ENCODE measurements at places on chromosomes 13 and 19. TPM values are rescaled to one million over a fixed set of nuclear protein-coding genes. Genes with fewer than 3 reads are reported as not detected.

The ADGRE2 gene
- 0.40 TPM for total RNA-seq

The CGB3 gene
- not detected for total RNA-seq

The PTPRH gene
- not detected for total RNA-seq

The SIRT6 gene
- 20.1 TPM for total RNA-seq

The MCEMP1 gene
- total RNA-seq: not detected

The TPRX2 gene
- total RNA-seq: not detected

The DYRK1B gene
- total RNA-seq: 6.6 TPM

The F2RL3 gene
- not detected for total RNA-seq

The KISS1R gene
- total RNA-seq: 5.3 TPM

The POU2F2 gene
- 31.9 TPM for total RNA-seq

DNA sequence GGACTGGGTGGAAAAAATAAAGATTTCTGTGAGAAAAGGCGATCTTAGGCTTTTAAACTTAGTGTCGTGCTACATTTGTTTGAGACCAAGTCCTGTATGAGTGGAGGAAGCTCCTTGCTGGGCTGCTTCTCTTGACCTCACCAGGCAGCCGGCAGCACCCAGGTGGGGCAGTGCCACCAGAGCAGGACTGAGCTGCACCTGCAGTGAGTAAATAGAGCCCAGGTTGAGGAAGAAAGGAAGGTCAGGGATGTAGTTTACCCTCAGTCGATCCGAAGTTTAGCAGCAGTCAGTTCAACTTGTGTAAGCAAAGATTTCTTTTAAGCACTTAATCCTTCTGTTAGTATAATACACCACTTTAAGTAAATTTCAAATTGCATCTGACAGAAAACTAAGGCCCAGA is 13.6 kb downstream of the HNRNPM start:
- no peak for DNase-seq

DNA sequence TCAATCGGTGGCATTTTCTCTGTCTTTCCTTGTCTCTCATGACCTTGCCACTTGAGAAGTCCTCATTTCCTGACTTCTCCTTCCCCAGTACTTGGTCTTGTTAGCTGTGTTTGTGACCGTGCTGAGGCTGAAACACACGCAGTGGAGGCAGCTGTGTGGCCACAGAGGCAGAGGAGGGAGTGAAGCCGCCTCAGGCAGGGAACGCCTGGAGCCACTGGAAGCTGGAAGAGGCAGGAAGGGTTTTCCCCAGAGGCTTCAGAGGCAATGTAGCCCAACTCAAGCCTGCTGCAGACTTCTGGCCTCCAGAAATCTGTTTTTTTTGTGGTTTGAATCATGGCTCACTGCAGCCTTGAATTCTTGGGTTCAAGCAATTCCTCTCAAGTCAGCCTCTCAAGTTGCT is 29.2 kb upstream of the ARGLU1 start:
- no peak for DNase-seq

- peak; percentile 85 for DNase-seq
These were observed 27.6 kb downstream of the ZNF607 start for GRCh38 chr19:37691881-37692504.

DNA sequence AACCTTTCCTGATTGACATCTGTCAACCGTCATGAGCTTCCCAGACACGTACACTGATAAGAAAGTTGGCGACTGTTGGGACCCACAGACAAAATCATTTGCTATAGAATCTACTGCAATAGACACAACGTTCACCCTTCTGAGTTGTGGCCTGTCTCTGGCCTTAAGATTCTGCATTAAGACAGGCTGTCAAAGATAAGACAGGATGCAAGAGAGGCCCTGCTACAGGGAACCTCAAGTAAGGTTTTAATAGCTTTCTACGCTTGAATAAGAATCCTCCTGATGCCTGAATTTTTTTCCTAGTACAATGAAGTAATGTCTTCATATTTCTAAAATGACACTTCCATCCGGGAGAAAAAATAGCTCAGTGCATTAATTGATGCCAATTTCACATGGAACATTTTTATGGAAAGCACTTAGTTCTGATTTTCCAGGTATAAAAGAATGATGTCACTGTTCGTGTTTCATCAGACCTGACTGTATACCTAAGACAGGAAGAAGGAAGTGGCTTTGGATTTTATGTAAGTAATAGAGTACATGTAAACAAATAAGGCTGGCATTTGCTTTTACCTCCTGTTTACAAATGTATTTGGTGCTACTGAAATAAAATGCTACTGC is 275.2 kb upstream of the GPC6 start:
- no peak for DNase-seq

GRCh38 chr13:50124536-50125303 is 109.5 kb downstream of the KCNRG start:
- DNase-seq: peak; percentile 95

- no peak for DNase-seq
These were observed 453 bp downstream of the ZNF256 start for GRCh38 chr19:57947088-57947418.

GRCh38 chr19:16206046-16206605 is 8.4 kb downstream of the AP1M1 start:
- DNase-seq: no peak

GRCh38 chr13:82758044-82758443 is 1124.2 kb downstream of the SLITRK1 start:
- DNase-seq: no peak

DNA sequence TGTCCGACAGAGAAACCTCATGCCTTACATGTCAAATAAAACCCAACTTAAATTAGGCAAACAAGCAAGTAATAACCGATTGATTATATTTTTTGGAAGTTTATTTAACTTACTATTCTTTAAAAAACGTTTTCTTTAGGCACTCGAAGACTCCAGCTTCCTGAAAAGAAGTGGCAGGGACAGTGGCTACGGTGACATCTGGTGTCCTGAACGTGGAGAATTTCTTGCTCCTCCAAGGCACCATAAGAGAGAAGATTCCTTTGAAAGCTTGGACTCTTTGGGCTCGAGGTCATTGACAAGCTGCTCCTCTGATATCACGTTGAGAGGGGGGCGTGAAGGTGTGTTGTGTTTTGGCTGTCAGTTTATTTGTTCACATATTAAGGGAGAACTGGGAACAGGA is 164.4 kb downstream of the LMO7 start:
- no peak for DNase-seq

- peak; percentile 28 for DNase-seq
These were observed 26.9 kb downstream of the POU2F2 start for GRCh38 chr19:42105368-42105767.

GRCh38 chr13:110789871-110790270 is 76.4 kb downstream of the ING1 start:
- no peak for DNase-seq

- DNase-seq: no peak
These were observed 439.8 kb downstream of the TDRD3 start for GRCh38 chr13:60836821-60837220.

DNA sequence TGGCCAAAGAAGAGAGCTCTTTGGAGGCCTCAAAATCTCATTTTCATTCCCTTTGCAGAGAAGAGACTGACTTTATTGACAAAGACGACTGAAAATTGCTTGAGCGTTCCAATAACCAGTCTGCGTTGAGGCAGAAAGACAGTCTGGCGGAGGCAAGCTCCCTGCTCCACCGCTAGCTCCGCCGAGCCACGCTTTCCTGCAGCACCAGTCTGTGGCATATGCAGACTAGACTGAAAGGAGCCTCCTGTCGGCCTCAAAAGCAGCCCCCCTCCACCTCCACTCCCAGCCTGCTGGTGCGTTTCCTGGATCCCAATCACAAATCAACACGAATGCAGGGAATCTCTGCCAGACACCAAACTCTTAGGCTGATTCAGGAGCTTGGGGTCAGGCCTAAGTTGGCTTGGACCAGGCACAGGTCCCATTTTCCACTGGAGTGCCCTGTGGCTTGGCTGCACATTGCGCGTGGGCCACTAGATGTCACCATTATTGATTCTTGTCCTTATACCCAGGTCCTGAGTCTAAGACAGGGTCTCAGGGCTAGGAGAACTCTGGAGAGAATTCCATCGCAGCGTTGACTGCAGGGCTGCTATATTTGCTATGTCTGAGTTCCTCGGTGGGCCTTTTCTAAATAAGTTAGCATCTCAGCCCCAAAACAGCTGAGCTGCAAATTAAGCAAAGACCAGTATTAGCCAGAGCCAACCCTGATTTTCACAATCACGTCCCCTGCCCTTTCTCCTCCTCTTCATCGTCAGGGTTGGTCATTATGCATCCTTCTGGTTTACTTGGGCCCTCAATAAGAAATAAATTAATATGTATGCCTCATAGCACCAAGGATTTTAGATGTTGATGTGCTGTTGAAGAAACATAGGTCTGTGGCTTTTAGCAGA is 5.2 kb upstream of the ZNF507 start:
- DNase-seq: peak; percentile 65

GRCh38 chr19:2702170-2703076 is at the start of gene GNG7:
Gene GNG7, minus strand, starts transcription at chr19:2702694. Its CDS starts 182,006 bp downstream, at chr19:2520688.
- DNase-seq: peak; percentile 96

DNA sequence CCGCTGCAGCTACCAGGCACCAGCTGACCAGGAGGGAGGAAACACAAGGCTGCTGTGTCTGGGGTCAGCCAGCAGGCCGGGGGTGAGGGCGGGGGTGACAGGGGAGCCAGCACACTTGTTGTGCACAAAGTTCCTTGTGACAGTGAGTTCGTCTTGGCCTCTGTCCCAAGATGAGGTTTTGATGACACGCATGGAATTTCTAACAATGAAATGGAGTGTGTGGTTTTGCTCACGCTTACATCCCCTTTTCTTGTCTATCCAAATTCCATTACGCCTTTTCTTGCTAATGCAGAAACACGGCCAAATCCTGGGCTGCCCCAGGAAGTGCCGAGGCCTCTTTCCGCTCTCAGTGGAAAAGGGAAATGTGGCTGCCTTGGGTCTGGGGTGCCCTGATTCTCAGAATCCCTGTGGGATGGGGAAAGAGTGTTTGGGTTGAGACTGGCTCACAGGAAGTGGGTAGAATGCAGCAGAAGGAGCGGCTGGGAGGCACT is 73.8 kb downstream of the GADD45B start:
- no peak for DNase-seq

DNA sequence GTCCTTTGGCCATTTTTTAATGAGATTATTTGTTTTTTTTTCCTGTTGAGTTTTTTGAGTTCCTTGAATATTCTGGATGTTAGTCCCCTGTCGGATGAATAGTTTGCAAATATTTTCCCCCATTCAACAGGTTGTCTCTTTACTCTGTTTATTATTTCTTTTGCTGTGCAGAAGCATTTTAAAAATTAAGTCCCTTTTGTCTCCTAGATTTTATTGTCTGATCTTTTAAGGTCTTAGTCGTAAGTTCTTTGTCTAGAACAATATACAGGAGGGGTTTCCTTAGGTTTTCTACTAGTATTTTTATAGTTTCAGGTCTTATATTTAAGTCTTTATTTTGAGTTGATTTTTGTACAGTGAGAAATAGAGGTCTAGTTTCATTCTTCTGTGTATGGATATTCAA is 284.4 kb downstream of the GPC6 start:
- no peak for DNase-seq

GRCh38 chr13:76758738-76759137 is 127.5 kb downstream of the KCTD12 start:
- DNase-seq: no peak

- DNase-seq: no peak
These were observed 85.6 kb downstream of the COL4A2 start for GRCh38 chr13:110392510-110393240.

DNA sequence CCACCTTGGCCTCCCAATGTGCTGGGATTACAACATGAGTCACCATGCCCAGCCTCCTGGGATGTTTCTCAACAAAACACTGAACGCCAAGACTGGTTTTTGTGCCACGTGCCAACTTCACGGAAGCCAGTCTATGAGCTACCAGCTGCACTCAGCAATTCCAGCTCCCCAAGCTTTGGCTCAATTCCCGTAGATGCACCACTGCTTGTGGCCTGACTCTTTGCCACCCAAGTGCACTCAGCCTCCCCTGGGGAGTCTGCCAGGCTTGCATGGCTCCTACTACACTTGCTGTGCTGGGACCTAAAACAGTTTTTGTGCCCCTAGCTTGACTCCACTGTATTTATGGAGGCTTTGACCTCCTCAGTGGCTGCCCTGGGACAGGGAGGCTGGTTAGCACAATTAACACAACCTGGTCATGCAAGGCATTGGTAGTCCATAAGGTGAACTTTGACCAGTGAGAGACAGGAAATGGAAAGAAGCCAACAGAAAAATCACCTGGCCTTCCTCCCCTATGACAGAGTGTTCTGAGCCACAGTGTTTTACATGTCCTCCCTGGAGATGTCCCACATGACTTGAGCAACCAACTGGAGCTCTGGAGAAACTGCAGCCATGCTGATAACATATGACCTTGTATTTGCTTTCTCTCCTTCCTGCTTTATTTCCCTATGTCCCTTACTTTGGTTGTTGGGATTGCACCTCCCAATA is 1173.1 kb downstream of the UQCRFS1 start:
- DNase-seq: no peak

DNA sequence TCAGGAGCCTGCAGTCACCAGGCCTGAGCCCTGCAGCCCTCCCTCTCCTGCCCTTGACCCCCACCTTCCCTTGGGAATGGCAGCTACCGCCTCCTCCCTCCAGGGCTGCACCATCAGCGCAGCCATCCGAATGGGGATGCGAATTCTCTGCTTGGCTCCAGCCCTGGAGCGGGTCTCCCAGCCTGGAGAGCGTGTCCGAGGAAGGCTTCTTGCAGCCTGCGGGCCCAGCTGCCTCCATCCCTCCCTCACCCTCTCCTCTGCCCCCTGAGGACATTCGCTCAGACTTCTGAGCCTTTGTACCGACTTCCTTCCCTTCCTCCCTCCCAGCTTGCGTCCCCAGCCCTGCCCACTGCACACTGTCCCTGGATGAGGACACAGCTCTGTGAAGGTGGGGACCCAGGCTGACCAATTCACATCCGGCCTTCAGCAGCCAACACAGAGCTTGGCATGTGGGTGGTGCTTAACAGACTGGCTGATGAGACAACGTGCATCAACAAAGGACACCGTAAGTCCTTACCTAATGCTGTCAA is 6.0 kb upstream of the NKPD1 start:
- no peak for DNase-seq

GRCh38 chr13:20921572-20921971 is 19.0 kb upstream of the XPO4 start:
- no peak for DNase-seq

DNA sequence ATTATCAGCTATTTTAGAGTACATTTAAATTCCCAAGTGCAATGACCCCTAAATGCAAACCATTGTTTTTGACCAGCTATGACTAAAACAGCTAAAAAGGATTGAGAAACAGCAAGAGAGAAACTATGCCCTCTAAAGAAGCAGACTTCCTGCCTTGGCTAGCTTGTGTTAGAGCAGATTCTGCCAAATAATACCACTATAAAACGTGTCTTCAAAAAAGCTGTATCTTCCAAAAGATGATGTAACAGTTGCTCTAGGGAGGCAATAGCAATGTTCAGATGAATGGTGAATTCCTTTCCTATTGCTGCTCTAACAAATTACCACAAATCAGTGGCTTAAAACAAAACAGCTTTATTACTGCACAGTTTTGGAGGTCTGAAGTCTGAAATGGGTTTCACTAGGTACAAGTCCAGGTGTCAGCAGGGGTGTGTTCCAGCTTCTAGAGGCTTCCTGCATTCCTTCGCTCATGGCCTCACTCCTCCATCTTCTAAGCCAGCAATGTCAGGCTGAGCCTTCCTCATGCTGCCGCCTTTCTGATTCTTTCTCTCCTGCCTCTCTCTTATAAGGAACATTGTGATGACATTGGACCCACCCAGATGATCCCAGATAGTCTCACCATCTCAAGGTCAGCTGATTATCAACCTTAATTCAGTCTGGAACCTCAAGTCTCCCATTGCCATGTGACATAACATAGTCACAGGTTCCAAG is 84.5 kb downstream of the LRRC63 start:
- DNase-seq: peak; percentile 21

- DNase-seq: no peak
These were observed 600 bp downstream of the AP1M1 start for GRCh38 chr19:16198370-16198651.

- no peak for DNase-seq
These were observed 51.8 kb downstream of the TMED1 start for GRCh38 chr19:10784257-10784656.

GRCh38 chr19:10085641-10086590 is at the start of gene SHFL:
Gene SHFL, plus strand, starts transcription at chr19:10086317. Its CDS starts 111 bp downstream, at chr19:10086428.
- DNase-seq: peak; percentile 80
